ENCODE measurements at places on chromosomes 2 and 18.
A peak's percentile ranks its signal among the peaks of the same experiment; 100 is the strongest.

DNA sequence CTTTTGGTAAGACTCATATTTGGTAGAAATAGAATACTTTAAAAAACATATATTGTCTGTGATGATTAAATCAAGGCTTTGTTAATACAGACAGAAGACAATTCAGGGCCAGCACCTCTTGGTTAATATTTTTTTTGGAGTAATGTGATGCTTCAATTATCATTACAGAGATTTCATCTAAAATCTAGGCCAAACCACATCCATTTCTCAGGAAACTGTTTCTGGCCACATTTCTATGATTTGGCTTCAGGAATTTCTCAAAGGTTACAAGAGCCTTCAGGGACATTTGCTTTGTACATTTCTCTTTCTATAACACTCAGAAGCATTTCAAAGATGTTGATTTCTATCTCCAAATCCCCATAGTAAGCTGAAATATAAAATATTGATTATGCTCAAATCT is 614.9 kb downstream of the LRP1B start:
- no peak for DNase-seq

GRCh38 chr2:202718614-202719013 is 83.8 kb downstream of the FAM117B start:
- DNase-seq = no peak

- peak; percentile 16 for DNase-seq
Observed at GRCh38 chr18:27595113-27595838, 410.2 kb upstream of the CHST9 start.

- peak; percentile 18 for DNase-seq
Observed at GRCh38 chr2:235701206-235701981, 207.6 kb downstream of the AGAP1 start.

GRCh38 chr2:25838152-25838756 is 40.0 kb downstream of the ASXL2 start:
- no peak for DNase-seq

- no peak for DNase-seq
Observed at GRCh38 chr2:85255813-85256594, 71.8 kb downstream of the TGOLN2 start.

- DNase-seq = no peak
Observed at GRCh38 chr2:43559391-43560230, 36.2 kb downstream of the THADA start.

- no peak for DNase-seq
Observed at GRCh38 chr2:159106109-159106508, 137.7 kb downstream of the TANC1 start.

GRCh38 chr2:138877421-138877820 is 97.2 kb upstream of the NXPH2 start:
- DNase-seq = no peak

GRCh38 chr2:120858361-120859106 is 122.9 kb downstream of the GLI2 start:
- DNase-seq = peak; percentile 56

Data from midbrain (tissue), 1 donor.